ENCODE measurements at places on chromosomes 5 and 9. TPM values are rescaled to one million over a fixed set of nuclear protein-coding genes. Genes with fewer than 3 reads are reported as not detected.

JAKMIP2 gene
- 0.23 TPM for total RNA-seq

ZDHHC11 gene
- total RNA-seq = 0.93 TPM

FANCG gene
- 4.4 TPM for total RNA-seq

DRD1 gene
- total RNA-seq = 0.17 TPM

EPB41L4A gene
- 4.1 TPM for total RNA-seq

DMRTA1 gene
- 1.4 TPM for total RNA-seq

ERAP2 gene
- 15.5 TPM for total RNA-seq

PCDHA9 gene
- total RNA-seq = under 0.01 TPM

REEP5 gene
- 41.5 TPM for total RNA-seq

DEPDC1B gene
- total RNA-seq = 26.3 TPM

ACTBL2 gene
- not detected for total RNA-seq

SPINK4 gene
- 0.70 TPM for total RNA-seq

PCDHGA3 gene
- total RNA-seq = 0.09 TPM

MARCOL gene
- not detected for total RNA-seq

LCP2 gene
- total RNA-seq = 7.3 TPM

SLC25A2 gene
- 0.19 TPM for total RNA-seq

PLCXD3 gene
- total RNA-seq = 2.4 TPM

PIP5K1B gene
- 30.9 TPM for total RNA-seq

GLRA1 gene
- total RNA-seq = not detected

SERF1A gene
- total RNA-seq = 1.7 TPM

COL5A1 gene
- total RNA-seq = 12.3 TPM

ZFAND5 gene
- total RNA-seq = 119 TPM

SLC36A2 gene
- total RNA-seq = not detected

OTP gene
- total RNA-seq = not detected

LCN15 gene
- total RNA-seq = not detected

DDX4 gene
- total RNA-seq = not detected

TAF9 gene
- 30.5 TPM for total RNA-seq

NIPAL4 gene
- not detected for total RNA-seq

OSMR gene
- total RNA-seq = 4.3 TPM

CTNND2 gene
- 0.05 TPM for total RNA-seq

ROPN1L gene
- 1.3 TPM for total RNA-seq

SLC6A19 gene
- total RNA-seq = 1.5 TPM

PLEKHG4B gene
- not detected for total RNA-seq

PCSK1 gene
- 0.08 TPM for total RNA-seq

NUDT12 gene
- total RNA-seq = 19.0 TPM

C9orf153 gene
- total RNA-seq = 0.42 TPM

ANKRD34B gene
- 0.05 TPM for total RNA-seq

SPINK6 gene
- not detected for total RNA-seq

PCDHGC4 gene
- total RNA-seq = 1.4 TPM

MELK gene
- 19.5 TPM for total RNA-seq

STKLD1 gene
- total RNA-seq = 0.37 TPM

EGR1 gene
- 6.1 TPM for total RNA-seq

PFN3 gene
- total RNA-seq = not detected

GABRA1 gene
- total RNA-seq = not detected
